ENCODE measurements at places on chromosomes 1 and 21. TPM values are rescaled to one million over a fixed set of nuclear protein-coding genes. Genes with fewer than 3 reads are reported as not detected.

- H3K27ac ChIP-seq: no peak overlapping the region
- no peaks in the 10 kb centered on the region for H3K36me3 ChIP-seq
- DNase-seq: no peak
- no peaks in the 10 kb centered on the region for H3K27me3 ChIP-seq
Measured at GRCh38 chr1:183885142-183885735, 80.3 kb downstream of the RGL1 start.

DNA sequence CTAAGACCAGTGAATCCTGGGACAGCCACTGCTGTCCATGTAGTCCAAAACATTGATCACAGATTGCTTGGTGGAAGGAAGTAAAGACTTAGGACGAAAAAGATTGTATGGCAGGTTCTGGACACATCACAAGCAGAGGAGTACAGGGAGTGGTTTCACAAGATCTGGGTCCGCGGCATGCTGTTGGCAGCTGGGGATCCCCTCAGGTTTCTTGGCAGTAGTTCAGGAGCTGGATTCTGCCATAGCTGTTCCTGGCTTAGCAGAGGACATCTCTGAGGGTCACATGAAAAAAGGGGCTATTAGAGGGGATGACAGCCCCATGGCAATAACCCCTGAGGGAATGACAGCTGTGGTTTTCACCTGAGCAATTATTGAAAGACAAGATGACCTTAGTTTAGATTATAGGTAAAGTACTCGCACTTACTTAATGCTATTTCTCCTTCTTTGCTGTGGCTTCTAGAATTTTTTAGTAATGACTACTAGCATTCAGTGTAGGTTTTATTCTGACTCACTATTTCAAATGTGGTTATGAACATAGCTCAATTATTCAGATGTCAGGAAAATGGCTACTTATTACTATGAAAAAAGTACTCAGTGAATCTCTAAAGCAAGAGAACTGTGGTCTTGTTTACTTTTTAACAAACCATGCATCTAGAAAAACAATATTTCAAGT lies 8.2 kb downstream of the KRTAP27-1 start:
- H3K36me3 ChIP-seq: no peaks in the 10 kb centered on the region
- H3K27ac ChIP-seq: no peak overlapping the region
- no peaks in the 10 kb centered on the region for H3K27me3 ChIP-seq
- no peak overlapping the region for H3K4me3 ChIP-seq
- no peak for DNase-seq
- H3K4me1 ChIP-seq: no peaks in the 10 kb centered on the region

TIE1 gene
- total RNA-seq: 10.5 TPM

WNT9A gene
- total RNA-seq: 4.3 TPM

All from testis (tissue), 5 donors.